ENCODE measurements at places on chromosomes 13 and 19. TPM values are rescaled to one million over a fixed set of nuclear protein-coding genes. Genes with fewer than 3 reads are reported as not detected.

GRCh38 chr13:22175241-22175640 lies 504.4 kb downstream of the FGF9 start:
- no peak for DNase-seq

GRCh38 chr13:50200988-50201387 lies 185.7 kb downstream of the KCNRG start:
- no peak for DNase-seq

- DNase-seq, result no peak
These were observed 29.1 kb downstream of the SHISA2 start for GRCh38 chr13:26022538-26023292.

- no peak for DNase-seq
These were observed 55.7 kb downstream of the SERP2 start for GRCh38 chr13:44429311-44429710.

- DNase-seq, result no peak
These were observed 4.7 kb upstream of the TLE2 start for GRCh38 chr19:3033595-3034405.

Gene LRRC63
- 0.08 TPM for polyA plus RNA-seq

Gene SLC10A2
- polyA plus RNA-seq, result 0.68 TPM
